ENCODE measurements at places on chromosomes 13 and 19.
A peak's percentile ranks its signal among the peaks of the same experiment; 100 is the strongest.

GRCh38 chr19:42295342-42295741 lies 6.6 kb upstream of the PRR19 start:
- DNase-seq, result no peak

DNA sequence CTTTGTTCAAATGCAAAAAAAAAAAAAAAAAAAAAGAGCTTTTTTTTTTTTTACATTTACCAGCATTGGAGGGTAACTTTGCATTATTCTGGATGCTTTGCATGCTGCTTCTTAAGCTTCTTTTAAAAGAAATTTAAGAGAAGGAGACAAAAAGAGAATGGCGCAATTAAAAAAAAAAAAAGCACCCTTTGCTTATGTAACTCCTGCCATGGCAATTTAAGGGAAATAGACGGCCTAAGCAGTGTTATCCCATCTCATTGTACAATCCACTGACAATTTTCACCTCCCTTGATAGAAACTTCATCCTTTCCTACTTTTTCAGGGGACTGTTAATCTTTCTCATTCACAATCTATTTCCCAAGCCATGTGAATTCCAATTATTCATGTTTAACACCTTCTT lies 129.8 kb downstream of the KCTD12 start:
- DNase-seq, result no peak

- DNase-seq, result peak; percentile 62
Observed at GRCh38 chr13:99960663-99961311, 10.8 kb downstream of the ZIC5 start.

DNA sequence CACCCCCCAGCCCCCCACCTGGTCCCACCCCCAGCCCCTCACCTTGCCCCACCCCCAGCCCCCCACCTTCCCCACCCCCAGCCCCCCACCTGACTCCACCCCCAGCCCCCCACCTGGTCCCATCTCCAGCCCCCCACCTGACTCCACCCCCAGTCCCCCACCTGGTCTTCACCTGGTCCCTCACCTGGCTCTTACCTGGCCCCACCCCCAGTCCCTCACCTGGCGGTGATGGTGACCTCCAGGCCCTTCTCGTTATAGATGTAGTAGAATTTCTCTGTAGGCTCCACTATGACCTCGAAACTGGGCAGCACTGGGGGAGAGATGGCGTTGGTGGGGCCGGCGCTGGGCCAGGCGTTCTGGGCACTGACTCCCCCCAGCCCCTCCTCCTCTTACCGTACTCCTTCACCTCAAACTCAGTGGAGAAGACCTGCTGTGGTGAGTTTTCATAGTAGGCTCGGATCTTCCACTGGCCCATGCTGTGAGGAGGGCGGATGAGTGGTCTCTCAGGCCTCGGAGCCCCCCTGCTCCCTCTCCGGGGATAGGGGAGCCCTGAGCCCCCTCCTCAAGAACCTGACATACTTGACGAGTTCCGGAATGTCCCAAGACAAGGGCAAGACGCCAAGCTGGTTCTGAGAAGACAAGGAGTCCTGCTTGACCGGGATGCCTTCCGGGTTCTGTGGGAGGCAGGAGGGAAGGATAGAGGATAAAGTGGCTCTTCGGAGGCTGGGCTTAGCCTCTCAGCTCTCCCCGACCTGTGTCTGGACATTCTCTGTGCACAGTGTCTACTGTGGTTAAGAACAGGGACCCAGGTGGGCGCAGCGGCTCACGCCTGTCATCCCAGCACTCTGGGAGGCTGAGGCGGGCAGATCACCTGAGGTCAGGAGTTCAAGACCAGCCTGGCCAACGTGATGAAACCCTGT lies 6.4 kb downstream of the C3 start:
- DNase-seq, result no peak

DNA sequence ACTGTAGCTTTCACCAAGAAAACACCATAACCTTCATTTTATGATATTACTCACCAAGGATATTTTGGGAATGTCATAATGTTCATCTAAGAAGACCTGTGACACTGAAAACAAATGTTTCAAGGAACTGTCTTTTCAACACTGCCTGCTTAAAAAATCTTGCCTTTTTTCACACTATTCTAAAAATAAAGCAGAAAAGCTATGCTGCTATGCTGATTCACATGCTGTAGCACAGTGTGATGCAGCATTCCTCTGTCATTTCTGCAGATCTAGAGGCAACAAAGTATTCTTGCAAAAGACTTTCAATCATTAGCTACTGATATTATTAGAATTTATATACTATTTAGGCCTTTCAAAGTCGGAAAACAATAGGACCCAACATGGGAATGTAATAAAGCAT lies 525.7 kb downstream of the UQCRFS1 start:
- DNase-seq, result no peak

GRCh38 chr19:13979686-13980085 lies 26.4 kb downstream of the RFX1 start:
- DNase-seq, result no peak

- no peak for DNase-seq
Observed at GRCh38 chr13:87981416-87981815, 310.2 kb downstream of the SLITRK5 start.

- DNase-seq, result no peak
Observed at GRCh38 chr13:110124201-110124940, 182.6 kb downstream of the COL4A1 start.

DNA sequence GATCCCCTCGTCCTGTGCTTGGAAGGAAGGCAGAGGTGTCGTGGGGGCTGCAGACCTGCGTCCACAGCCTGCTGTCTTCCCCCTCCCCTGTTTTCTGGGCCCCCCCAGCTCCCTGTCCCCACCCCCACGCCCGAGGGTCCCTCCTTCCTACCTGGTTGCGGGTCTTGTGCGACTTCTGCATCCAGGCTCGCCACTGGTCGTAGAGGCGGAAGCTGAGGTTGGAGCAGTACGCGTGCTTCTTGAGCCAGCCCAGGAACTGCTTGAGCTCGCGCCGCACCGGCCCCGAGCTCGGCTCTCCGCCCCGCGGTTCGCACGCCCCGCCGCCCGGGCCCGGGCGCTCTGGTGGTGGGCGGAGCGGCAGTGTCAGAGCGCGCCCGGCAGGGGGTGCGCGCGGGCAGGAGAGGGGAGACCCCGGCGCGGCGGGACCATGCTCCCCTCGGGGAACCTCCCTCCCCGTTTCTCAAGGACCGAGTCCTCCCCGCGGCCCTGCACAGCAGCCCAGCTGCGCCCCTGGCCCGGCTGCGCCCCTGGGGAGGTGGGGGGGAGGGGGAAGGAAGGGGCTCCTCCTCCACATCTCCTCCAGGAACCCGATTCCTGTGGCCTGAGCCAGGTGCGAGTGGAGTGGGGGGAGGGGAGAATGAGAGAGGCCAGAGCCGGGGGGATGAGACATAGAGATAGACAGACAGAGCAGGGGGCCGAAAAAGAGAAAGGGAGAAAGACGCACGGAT lies 5.7 kb downstream of the REX1BD start:
- DNase-seq, result peak; percentile 90

DNA sequence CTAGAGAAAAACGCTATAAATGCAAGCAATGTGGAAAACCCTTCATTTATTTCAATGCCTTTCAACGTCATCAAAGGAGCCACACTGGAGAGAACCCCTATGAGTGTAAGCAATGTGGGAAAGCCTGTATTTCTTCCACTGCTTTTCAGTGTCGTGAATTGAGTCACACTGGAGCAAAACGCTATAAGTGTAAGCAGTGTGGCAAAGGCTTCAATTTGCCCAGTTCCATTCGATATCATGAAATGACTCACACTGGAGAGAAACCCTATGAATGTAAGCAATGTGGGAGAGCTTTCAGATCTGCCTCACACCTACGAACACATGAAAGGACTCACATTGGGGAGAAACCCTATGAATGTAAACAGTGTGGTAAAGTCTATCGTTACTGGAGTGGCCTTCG lies 27.4 kb downstream of the ZNF20 start:
- no peak for DNase-seq

GRCh38 chr13:50425772-50426171 lies 410.5 kb downstream of the KCNRG start:
- DNase-seq, result no peak

DNA sequence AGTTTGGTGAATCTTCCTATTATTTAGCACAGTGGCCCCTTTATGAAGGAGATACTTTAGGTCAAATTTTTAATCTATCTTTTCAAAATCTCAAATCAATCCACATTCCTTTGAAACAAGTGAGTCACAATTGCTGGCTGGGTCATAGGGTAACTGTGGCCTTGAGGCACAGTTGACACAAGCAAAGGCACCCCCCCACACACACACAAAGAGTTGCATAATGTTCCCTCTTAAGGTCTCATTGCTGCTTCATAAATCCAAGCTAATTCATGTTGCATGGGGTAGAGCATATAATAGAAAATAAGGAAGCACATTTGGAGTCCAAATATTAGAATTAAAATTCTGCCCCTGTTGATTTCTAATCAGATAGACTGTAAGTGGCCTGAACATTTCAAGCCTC lies 171.5 kb downstream of the DLEU7 start:
- no peak for DNase-seq

GRCh38 chr13:111202745-111203144 lies 87.6 kb downstream of the ARHGEF7 start:
- DNase-seq, result no peak

DNA sequence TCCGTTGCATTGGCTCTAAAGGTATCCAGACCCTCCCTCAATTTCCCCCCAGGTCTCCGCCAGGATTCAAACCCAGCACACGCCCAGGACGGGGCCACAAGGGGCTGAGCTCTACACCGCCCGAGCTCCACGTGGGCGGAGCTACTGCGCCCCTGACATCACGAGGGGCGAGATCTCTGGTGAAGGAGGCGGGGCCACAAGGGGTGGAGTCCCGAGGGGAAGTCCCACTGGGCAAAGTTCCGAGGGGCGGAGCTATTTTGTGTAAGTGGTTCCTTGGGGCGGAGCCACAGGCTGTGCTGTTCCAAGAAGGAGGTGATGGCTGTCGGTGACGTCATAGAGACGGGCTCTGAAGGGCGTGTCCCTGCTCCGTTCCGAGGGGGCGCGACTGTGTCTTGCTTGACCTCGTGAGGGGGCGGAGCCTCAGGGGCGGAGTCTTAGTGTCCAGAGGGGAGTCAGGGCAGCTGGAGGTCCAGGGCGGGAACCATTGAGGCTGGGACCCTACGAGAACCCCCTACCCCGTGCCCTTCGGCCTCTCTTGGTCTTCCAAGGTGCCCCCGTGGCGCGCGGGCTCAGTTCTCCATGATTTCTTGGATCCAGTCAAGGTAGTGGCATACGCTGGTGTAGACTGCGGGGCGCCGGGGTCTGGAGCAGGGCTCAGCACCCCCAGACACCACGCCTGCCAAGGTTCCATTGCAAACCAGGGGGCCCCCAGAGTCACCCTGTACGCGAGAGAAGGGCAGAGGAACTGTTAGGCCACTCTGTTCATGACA lies 1.3 kb upstream of the KLK8 start:
- no peak for DNase-seq

GRCh38 chr19:41945135-41945766 lies 13.9 kb downstream of the RABAC1 start:
- DNase-seq, result peak; percentile 93

DNA sequence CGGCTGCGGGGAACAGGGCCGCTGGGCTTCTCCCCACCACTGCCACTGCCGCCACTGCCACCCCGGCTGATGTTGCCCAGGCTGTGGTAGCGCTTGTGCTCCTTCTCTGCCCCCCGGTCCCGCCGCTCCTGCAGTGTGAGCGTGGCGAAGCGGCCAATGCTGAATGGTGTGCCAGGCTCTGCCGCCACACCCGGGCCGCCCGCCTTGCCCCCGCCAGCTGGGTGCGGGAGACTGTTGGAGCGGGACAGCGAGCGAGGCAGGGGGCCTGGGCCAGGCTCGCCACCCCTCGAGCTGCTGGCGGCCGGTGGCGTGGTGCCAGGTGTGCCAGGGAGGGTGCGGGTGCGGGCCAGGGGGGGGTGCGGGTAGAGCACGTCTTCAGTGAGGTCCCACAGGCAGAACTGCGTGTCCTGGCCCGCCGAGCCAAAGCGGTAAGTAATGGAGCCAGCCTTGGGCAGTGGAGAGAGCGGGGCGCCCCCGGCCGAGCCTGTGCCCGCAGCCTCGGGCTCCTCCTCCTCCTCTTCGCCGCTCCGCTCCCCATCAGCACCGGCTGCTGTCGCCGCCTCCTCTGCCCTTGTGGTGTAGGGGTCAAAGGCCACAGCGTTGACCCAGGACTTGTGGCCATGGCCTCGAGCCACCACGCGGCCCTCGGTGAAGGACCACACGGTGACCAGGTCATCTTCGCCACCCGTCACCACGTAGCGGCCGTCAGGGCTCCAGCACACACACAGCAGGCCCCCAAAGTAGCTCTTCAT lies 3.7 kb upstream of the DMPK start:
- no peak for DNase-seq

GRCh38 chr13:28750187-28751045 lies 31.6 kb upstream of the SLC46A3 start:
- DNase-seq, result no peak

GRCh38 chr13:52432456-52432855 lies 18.0 kb downstream of the VPS36 start:
- no peak for DNase-seq

- peak; percentile 70 for DNase-seq
Observed at GRCh38 chr19:14118165-14119051, 846 bp upstream of the PRKACA start.

GRCh38 chr13:76175961-76176725 lies 540.0 kb downstream of the LMO7 start:
- DNase-seq, result no peak

- DNase-seq, result peak; percentile 39
Observed at GRCh38 chr13:111955412-111956065, 111.4 kb upstream of the SOX1 start.

GRCh38 chr19:34507414-34508067 lies 26.0 kb downstream of the WTIP start:
- no peak for DNase-seq

GRCh38 chr13:95607366-95607765 lies 37.1 kb downstream of the DZIP1 start:
- DNase-seq, result no peak

DNA sequence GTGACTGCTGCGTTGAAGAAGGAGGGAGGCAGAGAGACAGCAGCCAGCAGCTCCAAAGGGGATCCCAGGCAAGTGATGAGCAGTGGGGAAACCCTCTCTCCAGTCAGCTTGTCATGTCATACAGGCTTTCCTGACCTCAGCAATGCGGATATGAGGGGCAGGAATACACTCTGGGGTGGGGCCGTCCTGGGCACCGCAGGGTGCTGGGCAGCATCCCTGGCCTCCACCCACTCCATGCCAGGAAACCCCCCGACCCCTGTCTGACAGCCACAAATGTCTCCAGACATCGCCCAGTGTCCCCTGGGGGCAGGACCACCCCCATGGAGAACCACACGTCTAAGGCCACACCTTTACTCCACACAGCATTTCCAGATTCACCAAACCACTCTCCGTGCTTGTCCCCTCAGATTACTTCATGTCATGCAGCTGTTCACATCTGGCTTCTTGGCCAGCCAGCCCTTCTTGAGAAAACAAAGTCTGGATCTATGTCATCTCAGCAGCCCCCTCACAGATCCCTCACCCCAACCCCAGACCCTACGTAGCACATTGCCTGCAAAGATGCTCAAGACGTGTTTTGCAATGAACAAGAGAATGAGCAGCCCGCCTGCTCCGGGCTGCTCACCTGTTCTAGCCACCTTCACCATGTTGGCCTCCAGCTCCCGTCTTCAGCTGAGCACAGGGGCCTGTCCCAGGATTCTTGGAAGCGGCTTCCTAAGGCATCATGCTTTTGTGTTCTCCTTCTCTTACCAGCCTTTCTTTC lies 46.5 kb downstream of the RFX2 start:
- peak; percentile 19 for DNase-seq

- no peak for DNase-seq
Observed at GRCh38 chr19:46813839-46814358, 25.5 kb upstream of the SLC1A5 start.

GRCh38 chr13:66222926-66223325 lies 1007.2 kb downstream of the PCDH9 start:
- DNase-seq, result no peak
